ENCODE measurements at places on chromosomes 5 and 9.

- DNase-seq = no peak
Observed at GRCh38 chr9:89360465-89360864, 42.2 kb downstream of the SECISBP2 start.

GRCh38 chr5:133459474-133460160, 152.7 kb downstream of the FSTL4 start:
- DNase-seq = no peak

GRCh38 chr5:149211566-149211965, 60.1 kb upstream of the AFAP1L1 start:
- no peak for DNase-seq

- no peak for DNase-seq
Observed at GRCh38 chr5:56769875-56770604, 45.3 kb upstream of the MAP3K1 start.

GRCh38 chr5:174236070-174236469, 190.6 kb downstream of the NSG2 start:
- DNase-seq = no peak

GRCh38 chr9:70405808-70406433, 8.5 kb downstream of the KLF9 start:
- DNase-seq = no peak

DNA sequence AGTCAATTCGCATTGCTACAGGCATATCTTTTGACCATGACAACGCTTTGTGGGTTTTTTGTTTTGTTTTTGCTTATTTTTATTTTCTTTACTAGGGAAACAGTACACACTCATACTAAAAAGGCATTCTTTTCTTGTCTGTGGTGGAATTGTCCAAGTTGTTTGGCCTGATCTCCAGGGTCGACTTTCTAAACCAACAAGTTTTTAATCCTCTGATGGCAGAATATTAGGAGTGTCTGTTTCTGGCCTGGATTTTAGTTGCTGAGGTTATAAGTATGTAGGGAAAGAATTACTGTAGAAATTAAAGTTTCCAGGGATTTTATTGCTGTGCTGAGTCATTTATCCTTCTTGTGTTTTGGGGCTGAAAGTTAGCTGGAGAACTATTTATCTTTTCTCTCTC, 218.5 kb downstream of the TAF11L14 start:
- no peak for DNase-seq

DNA sequence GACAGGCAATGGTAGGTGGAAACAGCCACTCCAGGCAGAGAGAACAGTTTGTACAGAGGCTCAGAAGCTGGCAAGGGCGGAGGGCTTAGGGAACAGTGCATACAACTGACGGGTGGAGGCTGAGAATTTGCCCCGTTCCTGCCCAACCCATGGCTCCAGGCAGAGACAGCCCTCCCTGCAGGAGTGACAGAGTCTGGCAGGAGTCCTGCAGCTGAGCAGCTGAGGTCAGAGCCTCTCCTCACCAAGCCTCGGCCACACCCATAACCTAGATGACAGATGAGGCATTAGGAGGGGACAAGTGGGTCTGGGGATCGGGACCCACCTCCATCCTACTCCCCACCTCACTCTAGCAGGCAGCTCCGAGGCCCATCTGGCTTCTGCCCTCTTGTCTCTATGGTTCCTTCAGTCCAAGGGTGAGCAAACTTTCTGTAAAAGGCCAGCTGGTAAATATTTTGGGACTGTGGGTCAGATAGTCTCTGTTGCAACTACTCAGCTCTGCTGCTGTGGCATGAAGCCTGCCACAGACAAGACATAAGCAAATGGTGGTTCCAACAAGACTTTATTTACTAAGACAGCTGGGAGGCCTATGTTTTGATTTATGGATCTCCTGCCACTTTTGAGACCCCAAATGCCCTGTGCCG, 83.7 kb downstream of the SH3TC2 start:
- no peak for DNase-seq

DNA sequence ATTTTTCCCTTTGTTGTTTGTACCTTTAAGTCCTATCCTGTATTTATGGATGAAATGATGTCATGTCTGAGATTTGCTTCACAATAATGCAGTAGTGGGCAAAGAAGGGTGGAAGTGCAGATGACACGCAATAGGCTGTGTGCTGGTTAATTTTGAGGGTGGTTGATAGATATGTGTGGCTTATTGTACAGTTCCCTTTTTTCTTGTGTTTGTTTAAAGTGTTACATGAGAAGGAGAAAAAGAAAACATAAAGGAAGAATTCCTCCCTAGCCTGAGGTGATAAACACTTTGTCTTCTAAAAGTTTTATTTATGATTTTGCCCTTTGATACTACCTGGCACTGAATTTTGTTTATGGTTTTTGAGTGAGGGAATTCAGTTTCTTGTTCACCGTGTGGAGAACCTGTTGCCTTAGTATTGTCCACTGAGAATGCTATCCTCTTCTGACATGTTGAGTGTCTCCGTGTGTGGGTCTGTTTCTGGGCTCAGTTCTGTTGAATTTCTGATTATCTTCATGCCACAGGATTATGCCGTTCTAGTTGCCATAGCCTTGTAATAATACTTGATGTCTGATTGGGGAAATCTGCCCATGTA, 52.3 kb upstream of the FAM120AOS start:
- DNase-seq = no peak

GRCh38 chr5:142132916-142133315, 24.3 kb downstream of the NDFIP1 start:
- DNase-seq = no peak

DNA sequence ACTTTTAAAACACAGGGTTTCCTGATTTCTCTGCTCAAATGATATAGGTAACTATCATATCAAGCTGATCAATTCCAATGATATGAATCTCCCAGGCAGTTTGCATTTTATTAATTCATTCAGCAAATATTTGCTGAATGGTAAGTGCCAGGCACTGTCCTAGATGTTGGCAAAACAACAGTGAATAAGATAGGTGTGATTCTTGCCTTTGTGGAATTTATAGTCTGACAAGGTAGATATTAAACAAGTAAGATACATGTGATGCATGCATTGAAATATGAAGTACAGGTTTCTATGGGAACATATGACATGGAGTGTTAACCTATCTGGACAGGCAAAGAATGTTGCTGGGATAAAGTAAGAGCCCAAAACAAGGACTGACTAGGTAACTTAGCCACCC, 231.8 kb upstream of the DAB2 start:
- DNase-seq = no peak

DNA sequence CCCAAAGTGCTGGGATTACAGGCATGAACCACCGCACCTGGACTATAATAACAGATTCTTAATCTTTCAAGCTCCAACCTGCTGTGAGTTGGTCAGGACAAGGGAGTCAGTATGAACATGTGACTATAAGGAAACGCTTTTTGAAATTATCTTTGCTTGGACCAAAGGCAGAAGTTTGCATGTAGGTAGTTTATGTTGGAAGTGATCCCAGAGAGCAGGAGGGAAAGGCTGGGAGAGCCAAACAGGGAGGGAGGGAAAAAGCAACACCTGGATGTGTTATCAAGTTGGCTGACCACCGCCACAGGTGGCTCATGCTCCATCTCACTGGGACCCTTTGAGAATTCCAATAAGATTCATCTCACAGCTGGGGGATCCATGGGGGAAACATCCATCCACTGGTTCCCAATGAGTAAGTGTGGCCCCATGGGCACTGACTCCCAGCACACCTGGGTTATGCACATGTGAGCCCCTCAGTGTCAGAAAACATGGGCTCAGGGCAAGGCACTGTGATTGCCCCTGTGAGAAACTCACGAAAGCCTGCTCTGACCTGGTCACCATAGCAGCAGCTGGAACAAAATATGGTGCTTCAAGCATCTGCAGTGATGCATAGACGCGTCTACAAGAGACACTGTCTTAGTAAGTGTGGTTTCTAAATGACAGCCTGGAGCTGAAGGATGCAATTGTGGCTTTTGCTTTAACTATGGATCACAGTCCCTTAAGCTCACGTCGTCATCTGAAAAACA, 62.1 kb downstream of the ARSB start:
- DNase-seq = no peak

DNA sequence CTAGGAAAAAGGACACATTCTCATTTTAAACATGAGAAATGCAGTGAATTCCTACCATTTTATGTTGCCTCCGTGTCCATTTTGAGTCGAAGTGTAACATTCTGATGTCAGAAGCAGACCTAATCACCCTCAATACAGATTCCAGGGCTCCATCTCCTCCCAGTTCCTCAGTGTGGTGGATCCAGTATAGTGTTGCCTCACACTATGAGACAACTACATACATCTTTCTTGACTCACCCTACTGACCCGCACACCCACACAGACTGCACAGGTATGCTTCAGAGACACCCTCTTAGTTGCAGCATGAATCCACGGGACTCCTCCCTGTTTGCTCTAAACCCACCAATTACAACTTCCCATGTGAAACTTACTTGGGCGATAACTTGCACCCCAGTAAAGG, 564.9 kb downstream of the SEMA5A start:
- no peak for DNase-seq

DNA sequence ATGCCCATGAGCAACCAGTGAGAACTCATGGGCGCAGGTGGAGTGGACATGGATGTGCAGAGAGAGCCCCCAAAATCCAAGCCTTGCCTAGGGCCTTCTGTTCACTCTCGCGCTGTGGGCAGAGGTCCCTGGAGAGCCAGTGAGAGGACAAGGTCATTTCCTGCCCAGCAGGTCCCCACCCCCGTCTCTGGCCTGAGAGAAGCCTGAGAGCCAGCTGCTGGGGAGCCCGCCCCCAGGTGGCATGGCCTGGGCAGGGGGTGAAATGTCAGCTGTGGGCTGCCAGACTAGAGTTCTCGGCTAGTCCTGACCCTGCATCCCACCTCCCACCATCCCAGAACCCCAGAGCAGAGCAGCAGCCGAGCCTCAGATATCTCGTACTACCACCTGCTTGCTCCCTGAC, 85.3 kb downstream of the BARX1 start:
- no peak for DNase-seq

DNA sequence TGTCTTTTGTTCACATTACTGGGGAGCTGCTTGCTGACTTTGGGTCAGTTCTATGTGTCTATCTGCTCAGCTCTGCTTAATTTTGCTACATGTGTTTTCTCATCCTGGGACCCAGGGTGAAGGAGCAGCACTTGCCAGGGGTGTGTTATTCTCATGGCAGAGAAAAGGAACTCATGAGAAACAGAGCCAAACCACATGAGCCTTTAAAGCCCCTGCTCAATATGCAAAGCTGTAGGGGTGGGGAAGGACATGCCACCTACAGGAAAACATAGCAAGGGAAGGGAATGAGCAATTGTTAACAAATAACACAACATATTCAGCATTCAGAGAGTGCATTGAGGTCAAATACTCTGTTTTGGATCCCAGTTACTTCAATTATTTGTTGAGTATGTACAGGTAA, 290.9 kb downstream of the CDK5RAP2 start:
- DNase-seq = no peak

DNA sequence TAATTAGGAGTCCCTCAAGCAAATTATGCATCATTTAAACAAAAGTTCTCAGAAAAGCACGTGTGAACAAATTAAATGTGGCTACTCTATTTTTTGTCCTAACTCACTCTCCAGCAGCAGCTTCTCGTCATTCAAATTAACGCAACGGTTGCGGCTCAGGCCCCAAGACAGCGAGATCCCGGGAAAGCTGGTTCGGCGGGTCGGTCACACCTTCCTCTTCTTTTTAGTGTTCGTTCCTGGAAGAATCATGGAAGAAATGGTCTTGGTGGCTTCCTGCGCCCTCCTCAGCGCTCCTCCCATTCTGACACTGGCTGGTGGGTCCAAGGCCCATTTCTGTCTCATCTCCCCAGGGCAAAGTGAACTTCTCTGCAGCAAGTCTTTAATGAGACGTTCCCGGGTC, 382.8 kb upstream of the IRX1 start:
- no peak for DNase-seq

- no peak for DNase-seq
Observed at GRCh38 chr5:178413988-178414387, 176.2 kb downstream of the COL23A1 start.

DNA sequence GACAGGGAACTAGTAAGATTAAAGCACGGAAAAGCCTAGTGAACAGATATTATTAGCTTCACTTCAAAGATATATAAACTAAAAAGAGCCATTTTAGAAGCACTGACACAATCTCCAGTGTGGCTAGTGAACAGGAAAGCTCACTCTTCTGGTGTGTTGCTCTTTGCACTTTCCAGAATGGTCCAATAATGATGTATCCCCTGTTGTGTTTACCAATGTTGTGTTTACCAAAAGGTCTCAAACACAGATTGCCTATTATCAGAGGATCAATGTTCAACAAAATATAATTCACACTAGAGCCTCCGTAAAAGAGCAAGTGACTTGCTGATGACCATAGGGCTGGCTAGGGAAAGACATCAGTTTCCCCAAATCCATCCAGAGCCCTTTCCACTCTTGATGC, 11.6 kb downstream of the KLHL3 start:
- DNase-seq = no peak

DNA sequence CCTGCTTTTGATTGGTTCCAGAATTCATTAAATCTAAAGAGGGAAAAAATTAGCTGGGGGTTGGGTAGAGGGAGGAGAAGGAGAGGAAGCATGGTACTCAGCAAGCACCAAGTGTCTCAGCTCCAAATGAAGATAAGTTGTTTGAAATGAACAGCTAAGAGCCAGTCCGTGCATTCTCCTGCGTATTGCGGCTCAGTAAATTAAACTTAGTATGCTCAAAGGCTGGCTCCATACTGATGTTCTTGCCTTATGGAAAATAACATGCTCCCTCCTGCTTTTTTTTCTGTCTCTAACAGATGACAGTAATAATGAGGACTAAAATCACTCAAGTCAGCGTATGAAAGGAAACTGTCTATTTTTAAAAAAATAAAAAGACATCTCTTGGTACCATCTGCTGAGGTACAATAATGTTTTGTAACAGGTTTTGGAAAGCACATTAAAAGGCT, 161.0 kb downstream of the SPATA31D1 start:
- no peak for DNase-seq

- DNase-seq = no peak
Observed at GRCh38 chr9:80664327-80665210, 1024.8 kb downstream of the TLE1 start.

GRCh38 chr9:129561594-129562281, 59.2 kb downstream of the C9orf50 start:
- no peak for DNase-seq

GRCh38 chr5:24110004-24110615, 534.7 kb downstream of the CDH10 start:
- no peak for DNase-seq

- DNase-seq = no peak
Observed at GRCh38 chr5:94395468-94395867, 222.9 kb downstream of the KIAA0825 start.

- DNase-seq = peak; percentile 39
Observed at GRCh38 chr5:6732634-6733410, 19.6 kb downstream of the TENT4A start.

DNA sequence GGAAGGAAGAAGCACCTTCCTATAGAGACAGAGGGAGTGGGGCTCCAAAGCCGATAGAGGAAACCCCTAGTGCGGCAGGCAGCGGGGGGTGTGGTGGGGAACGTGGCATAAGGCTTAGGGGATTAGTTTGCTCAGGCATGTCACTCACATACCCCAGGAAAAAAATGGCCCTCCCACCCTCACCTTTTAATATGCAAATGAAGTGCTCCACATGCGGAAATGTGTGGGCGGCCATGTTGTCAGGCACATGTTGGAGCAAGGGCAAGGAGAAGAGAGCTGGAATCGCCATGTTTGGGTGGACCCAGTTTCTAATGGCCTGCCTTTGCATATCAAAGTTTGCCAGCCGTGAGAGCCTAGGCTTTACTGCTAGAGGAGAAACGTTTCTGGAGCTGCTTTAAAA, 758.8 kb downstream of the NR2F1-AS1 start:
- no peak for DNase-seq
